ENCODE measurements at places on chromosomes 7 and 10.

- no peak for DNase-seq
These were observed 180.7 kb upstream of the KAT6B start for GRCh38 chr10:74645692-74646091.

DNA sequence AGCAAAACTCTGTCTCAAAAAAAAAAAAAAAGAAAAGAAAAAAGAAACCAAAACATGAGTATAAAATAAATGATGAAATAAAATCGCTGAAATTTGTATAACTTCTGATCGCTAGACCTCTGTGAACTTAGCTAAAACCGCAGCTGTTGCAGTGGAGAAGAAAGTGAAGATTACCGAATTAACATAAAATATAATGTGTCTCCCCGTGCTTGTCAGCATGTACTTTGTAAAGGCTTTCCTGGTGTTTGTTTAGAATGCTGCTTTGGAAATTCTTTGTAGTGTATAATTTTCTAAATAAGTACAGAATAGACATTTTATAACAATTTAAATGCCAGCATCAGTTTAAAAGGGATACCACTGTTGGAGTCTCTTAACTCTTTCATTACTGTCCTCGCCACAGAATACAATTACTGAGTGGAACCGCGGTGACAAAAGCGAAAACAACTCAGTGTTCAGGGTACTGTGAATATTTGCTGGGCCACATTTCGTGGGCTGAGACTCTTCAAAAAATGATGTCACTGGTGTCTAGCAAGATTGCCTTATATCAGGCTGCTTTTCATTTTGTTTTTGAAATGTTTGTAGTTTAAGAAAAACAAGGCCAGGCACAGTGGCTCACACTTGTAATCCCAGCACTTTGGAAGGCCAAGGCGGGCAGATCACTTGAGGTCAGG lies 167.7 kb downstream of the NSUN6 start:
- no peak for DNase-seq

GRCh38 chr10:87873656-87874055 lies 10.2 kb downstream of the PTEN start:
- no peak for DNase-seq

- DNase-seq, result no peak
These were observed 64.6 kb upstream of the PTN start for GRCh38 chr7:137408126-137408525.

DNA sequence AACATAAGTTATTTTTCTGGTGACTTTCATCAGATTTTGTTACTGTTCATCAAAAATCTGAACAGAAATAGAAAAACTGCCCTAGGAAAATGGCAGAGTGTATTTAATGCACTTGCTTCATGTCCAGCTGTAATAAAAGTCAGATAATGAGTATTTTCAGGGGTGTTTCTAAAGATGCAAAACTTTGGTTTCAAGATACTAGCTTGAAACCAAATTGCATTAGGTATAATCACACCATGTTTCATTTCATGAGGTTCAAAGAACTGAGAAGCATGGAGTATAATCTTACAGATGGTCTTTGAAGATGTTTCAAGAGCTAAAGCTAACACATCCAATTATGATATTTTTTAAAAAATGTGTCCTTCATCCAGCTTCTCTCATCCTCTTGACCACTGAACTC lies 128.9 kb downstream of the NRCAM start:
- DNase-seq, result no peak

GRCh38 chr10:79627075-79627474 lies 16.3 kb downstream of the SFTPA1 start:
- no peak for DNase-seq

DNA sequence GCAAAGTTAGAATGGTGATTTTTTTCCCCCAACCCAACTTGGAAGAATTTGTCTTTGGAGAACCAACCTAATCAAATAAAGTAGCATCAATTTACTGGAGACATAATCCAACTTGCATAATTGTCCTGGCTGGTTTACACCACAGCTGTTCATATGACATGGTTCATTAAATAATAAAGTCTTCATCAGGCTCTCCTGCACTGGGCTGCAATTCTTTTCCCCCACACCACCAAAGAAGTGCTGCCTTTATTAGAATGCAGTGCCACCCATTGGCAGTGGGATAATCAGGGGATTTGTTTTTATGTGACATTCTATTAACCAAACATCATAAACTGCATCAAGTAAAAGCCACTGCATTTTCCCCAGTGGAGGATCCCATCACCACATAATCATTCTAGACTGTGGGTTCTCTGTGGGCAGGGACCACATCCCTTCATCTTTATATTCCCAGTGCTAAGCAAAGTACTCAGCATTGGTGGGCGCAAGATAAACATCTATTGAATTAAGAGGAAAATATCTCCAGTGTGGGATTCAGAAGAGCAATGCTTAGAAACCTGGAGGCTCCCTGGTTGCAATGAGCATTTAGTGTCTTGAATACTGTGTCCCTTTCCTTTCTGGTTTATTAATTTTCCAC lies 322.0 kb downstream of the KCNMA1 start:
- no peak for DNase-seq

DNA sequence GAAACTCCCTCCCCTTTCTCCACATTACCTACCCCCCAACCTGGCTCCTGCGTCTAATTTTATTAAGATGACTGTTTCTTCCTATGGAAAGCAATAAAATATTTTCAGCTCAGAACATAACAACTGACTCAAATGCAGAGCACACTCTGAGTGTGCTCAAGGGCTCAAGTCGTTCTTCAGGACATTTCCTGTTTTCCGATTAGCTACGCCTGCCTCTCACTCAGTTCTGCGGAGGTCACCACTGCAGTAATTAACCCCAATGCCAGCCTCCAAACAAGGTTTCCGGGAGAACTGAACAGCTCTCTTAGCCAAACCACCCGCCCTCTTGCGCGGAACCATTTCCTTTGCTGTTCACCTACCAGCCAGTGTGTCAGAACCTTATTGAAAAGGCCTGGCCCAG lies 19.3 kb downstream of the MYOF start:
- no peak for DNase-seq

- no peak for DNase-seq
These were observed 173.8 kb downstream of the TMEM26 start for GRCh38 chr10:61279400-61279799.

DNA sequence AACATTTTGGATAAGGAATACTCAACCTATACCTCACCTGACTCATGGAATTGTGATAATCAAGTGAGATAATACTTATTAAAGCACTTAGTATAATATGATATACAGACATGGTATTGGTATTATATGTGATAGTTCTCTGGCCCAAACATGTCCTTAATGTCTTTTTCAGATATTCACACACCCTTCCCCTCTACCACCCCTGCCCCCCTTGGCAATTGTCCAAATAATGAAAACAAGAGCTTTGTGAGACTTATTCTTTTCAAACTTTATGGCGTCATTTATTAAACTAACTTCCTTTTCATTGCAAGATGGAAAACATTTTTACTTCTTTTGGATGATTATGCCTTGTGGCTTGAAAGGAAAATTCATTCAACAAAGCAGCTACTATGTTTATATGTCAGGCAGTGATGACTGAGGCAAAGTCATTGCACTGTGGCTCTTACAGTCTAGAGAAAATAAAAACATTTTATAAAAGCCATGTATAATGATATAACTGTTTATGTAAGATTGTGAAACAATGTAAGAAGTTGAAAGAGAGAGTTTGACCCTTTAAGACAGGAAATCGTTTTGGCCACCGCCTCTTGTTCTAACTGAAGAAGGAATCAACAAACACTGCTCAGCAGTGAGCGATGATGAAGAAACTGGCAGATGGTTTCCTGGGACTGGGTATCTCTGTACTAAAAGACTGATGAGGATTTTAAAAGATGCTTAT lies 27.4 kb downstream of the MINPP1 start:
- DNase-seq, result no peak

DNA sequence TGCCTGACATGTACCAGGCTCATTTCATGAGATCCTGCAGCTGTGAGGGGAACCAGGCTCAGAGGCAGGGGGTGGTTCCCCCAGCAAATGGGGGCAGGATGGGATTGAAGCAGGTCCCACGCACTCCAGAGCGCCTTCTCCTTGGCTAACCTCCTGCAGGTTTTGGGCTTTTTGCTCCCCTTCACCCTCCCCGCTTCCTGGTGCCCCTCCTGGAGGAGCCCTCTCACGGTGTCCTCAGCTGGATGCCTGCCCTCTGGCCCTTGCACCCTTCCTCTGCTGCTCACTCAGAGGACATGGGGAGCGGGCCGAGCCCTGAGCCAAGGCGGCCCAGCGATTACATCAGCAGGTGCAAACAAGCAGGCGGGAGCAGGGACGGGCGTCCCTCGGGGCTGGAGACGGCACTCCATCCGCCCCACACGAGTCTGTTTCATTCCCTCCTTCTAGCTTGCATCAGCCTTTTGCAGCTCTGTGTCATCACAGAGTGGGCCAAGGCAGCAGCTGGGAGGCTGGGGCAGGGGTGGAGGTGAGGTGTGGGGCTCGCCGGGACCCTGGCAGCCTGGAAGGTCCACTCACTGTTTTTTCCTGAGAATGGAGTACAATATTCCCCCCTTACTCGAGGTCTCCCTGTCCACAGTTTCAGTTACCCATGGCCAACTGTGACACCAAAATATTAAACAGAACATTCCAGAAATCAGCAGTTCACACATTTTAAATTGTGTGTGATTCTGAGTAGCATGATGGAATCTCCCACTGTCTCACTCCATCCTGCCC lies 52.7 kb upstream of the SLC29A3 start:
- peak; percentile 59 for DNase-seq

- no peak for DNase-seq
These were observed 22.9 kb upstream of the DMTF1 start for GRCh38 chr7:87129332-87129731.

DNA sequence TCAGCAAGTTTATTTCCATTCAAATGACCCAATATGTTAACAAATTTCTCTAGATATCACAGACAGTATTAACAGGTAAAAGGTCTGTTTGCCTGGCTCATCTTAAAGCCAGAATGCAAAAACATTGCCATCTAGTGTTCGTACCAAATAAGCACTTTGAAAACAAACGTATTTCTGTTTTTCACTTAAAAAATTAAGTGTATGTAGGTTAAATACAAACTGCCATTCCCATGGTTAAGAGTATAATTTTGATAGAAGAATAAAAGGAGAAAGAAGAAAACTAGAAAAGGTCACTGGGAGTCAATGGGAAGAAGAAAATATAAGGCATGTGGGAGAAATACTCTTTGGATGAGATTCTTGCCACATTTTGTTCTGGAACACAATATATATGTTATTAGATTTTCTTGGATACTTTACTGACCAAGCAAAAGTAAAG lies 51.0 kb downstream of the ORC5 start:
- peak; percentile 33 for DNase-seq

- no peak for DNase-seq
These were observed 213.7 kb downstream of the ELMO1 start for GRCh38 chr7:37234928-37235327.

- DNase-seq, result no peak
These were observed 186.4 kb downstream of the DKK1 start for GRCh38 chr10:52500476-52500875.

DNA sequence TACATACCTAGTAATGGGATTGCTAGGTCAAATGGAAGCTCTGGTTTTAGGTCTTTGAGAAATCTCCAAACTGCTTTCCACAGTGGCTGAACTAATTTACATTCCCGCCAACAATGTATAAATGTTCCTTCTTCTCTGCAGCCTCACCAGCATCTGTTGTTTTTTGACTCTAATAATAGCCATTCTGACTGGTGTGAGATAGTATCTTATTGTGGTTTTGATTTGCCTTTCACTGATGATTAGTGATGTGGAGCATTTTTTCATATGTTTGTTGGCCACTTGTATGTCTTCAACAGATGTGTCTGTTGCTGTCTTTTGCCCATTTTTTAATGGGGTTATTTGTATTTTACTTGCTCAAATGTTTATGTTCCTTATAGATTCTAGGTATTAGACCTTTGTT lies 675.5 kb downstream of the SUGCT start:
- DNase-seq, result no peak

GRCh38 chr10:60910543-60910942 lies 33.4 kb downstream of the RHOBTB1 start:
- DNase-seq, result no peak

GRCh38 chr7:118573085-118573484 lies 348.6 kb downstream of the ANKRD7 start:
- peak; percentile 83 for DNase-seq

GRCh38 chr10:119495545-119495944 lies 47.0 kb downstream of the RGS10 start:
- DNase-seq, result no peak

GRCh38 chr10:80612261-80612660 lies 74.6 kb downstream of the SH2D4B start:
- DNase-seq, result no peak

GRCh38 chr10:72122221-72122620 lies 33.9 kb upstream of the SPOCK2 start:
- no peak for DNase-seq

- DNase-seq, result no peak
These were observed 53.1 kb upstream of the KMT2E start for GRCh38 chr7:104960741-104961448.

DNA sequence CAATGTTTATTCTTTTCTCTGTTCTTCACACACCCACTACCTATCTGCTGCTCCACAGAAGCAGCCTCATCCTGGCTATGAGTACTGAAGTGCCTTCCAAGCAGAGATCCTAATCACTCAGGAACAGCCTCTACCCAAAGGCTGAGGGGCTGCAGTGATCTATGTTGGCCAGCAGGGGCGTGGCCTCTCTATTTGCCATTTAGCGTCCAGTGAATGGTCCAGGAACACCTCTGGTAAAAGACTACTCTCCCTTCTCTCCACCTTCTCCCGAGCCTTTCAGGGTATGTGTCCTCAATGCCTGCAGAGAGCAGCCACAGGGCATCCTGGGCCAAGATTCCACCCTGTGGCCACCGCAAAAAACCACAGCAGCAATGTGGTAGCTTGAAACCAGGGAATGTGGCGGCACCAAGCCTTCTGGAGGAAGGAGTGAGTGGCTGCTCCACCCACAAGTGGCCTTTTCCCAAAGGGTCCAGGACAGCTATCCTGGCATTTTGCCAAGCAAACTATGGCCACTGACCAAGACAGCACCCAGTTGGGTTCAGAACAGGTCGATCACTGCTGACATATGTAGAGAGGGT lies 70.9 kb downstream of the SYPL1 start:
- DNase-seq, result peak; percentile 20

GRCh38 chr10:16195178-16195769 lies 241.5 kb upstream of the PTER start:
- DNase-seq, result no peak

DNA sequence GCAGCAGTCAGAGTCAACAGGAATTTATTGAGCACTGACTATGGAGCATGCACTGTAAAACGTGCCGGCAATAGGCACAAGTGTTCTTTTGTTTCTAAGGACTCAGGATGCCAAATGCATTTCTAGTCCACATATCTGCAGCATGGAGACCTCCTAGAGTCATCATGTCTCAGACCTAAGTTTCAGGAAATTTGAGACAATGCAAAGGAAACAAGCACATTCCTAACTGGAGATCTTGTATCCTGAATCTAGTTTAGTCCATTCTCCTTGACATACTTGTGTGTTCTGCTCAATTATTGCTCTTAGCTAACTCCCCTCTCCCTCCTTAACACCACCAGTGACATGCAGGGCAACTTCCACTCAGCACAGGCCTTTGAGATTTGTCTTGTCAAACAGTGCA lies 173.2 kb downstream of the ZNF438 start:
- DNase-seq, result no peak

- DNase-seq, result peak; percentile 52
These were observed 56.2 kb upstream of the TM9SF3 start for GRCh38 chr10:96642973-96643372.

Measured in NCI-H1092 (cell line).